SW 1271 (cell line): ENCODE measurements at places on chromosomes 13 and 19.

DNA sequence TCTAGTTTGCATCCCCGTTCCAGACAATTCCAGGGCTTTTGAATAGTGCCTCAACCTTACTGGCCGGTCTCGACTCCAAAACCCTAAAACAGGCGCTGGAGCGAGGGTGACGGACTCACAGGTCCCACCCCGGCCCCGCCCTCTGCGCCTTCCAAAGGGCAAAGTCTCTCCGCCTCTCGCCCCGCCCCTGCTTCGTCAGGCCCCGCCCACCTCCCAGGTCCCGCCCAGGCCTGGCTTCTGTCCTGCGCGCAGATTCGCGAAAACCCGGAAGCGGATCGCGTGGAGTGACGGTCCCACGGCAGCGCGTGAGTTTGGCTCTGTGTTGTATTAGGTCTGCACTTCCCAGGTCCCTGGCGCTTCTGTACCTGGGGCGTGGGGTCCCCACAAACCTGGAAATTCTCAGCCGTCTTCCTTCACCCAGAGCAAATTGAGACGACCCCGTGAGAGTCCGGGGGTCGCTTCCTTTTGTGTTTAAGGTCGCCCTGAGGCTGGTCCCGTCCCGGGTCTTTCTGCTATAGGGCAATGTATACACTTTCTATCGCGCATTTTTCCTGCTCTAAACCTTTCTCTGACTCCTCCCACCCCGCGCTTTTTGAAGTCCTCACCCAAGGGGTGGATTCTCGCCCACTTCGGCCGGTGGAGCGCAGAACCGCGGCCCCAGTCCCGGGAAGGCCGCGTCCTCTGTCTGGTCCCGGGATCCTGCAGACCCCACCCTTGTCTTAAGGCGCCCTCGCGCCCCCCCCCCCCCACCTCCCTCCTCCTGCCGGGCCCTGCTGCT lies at the start of gene ZNF813:
ZNF813 (plus strand) TSS at position 249 of the 778 bp plus-strand sequence. CDS start 16,090 bp downstream, outside the sequence.
- no peak for DNase-seq

DNA sequence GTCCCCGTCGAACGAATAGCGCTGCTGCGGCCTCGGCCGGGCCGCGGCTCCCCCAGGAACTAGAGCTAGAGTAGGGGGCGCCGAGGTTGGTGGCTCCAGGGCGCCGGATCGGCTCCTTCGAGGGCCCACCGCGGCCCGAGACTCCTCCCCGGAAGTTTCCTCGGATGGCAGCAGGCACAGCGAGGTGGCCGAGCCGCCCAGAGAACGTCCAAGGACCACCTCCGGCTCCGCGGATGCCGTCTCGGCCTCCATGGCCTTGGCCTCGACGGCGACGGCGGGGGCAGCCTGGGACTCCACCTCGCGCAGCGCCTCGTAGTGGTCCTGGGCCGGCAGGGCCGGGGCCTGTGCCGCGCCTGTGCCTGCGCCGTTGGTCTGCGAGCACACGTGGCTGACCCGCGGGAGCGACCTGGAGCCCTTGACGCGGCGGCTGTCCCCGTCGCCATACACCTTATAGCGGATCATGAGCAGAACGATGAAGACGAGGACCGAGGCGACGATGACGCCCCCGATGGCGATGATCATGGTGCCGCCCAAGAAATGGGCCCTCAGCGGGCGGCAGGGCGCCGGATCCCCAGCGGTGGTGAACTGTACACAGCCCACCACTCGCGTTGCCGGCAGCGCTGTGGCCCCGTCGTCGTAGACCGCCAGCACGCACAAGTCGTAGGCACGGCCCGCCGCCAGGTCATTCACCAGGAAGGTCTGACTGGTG lies 11.8 kb downstream of the IFNL1 start:
- no peak for DNase-seq

- no peak for DNase-seq
Observed at GRCh38 chr13:25213715-25214114, 41.6 kb upstream of the AMER2 start.

- peak; percentile 64 for DNase-seq
Observed at GRCh38 chr13:29594303-29594709, 1.2 kb downstream of the SLC7A1 start.

DNA sequence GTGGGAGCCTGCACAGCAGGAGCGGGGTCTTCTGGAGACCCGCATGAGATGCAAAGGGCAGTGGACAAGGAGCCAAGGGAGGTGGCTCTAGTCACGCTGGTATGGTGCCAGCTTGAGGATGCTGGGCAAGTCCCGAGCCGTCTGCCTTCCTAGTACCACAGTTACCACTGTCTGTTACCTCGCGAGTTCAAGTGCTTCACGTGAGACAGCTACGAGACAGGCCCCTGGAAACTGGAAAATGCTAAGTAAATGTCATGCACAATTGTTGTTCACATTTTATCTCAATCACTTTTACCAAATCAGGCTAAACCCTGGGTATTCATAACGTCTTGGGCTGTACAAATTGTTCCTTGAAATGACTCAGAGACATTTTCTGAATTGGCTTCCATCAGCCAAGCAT lies 155.7 kb downstream of the TNFRSF19 start:
- DNase-seq = no peak

GRCh38 chr19:46186717-46187101 lies 38.7 kb downstream of the IGFL2 start:
- no peak for DNase-seq

GRCh38 chr13:72662548-72662947 lies 64.9 kb downstream of the MZT1 start:
- no peak for DNase-seq
